RPMI7951 (cell line): ENCODE measurements at places on chromosomes 12 and 14.

- peak; percentile 86 for DNase-seq
These were observed 109.9 kb downstream of the NCOR2 start for GRCh38 chr12:124457287-124458219.

- no peak for DNase-seq
These were observed 78.1 kb upstream of the PTHLH start for GRCh38 chr12:28050606-28051005.

- DNase-seq = no peak
These were observed 18.3 kb downstream of the VWF start for GRCh38 chr12:6106218-6106617.

DNA sequence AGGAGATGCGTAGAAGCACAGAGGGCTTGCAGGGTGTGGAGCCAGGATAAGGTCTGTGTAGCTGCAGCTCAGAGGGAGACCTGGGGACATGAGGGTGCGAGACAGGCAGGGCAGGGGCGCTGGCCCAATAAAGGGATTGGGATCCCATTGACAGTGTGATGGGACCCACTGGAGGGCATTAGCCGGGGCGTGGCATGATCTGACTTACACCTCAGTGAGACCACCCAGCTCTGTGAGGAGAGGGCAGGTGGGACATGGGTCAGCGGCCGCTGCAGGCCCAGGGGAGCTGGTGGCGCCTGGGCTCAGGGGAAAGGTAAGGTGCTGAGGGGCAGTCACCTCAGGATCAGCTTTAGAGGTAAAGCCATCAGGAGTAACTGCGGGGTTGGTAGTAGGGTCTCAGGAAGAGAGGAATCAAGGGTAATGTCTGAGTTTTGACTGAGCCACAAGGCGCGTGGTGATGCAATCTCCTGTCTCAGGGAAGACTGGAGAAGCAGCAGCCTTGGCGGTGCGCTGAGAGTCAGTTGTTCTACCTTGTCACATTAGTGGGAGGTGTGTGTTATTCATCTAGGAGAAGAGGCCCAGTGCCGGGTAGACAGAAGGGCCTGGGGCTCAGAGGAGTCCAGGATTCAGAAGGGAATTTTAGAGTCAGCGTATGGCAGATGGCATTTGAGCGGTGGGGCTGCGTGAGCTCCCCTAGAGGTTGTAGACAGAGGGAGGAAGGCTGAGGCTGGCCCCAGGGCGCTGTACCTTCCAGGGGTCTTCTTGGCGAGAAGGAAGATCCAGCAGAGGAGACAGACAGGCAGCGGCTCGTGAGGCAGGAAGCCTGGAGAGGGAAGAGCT, 30.8 kb upstream of the BDKRB2 start:
- no peak for DNase-seq

DNA sequence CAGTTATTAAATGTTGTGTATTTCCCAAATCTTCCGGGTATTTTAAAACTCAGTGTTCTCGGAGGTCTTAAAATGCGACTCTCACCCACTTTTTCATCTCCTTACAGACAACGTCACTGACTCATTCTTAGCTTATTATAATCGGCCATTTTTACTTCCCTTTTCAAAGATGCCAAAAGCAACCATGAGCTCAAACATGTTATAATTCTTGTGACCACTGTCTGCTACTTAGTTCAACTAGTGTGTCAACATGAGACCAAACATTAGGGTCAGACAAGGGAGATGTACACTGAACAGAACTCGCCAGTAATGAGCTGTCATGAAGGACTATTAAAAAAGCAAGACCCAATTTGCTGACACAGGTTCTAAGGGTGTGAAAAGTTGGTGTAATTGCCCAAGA, 4.2 kb upstream of the GRIP1 start:
- no peak for DNase-seq

DNA sequence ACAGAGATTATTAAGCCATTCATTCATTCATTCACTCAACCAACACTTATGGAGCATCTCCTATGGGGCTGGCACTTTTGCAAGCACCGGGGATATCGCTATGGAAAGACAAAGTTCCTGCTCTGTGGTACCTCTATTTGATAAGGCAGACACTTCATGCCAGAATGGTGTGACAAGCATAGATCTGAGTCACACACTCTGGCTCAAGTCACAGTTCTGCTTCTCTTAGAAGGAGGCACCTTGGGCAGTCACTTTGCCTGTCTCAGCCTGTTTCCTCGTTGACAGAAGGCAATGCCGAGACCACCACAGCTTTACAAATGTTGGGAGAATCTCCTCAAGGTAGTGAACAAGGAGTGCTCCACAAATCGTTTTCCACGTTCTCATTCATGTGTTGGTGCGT, 205.2 kb downstream of the SLC41A2 start:
- no peak for DNase-seq

DNA sequence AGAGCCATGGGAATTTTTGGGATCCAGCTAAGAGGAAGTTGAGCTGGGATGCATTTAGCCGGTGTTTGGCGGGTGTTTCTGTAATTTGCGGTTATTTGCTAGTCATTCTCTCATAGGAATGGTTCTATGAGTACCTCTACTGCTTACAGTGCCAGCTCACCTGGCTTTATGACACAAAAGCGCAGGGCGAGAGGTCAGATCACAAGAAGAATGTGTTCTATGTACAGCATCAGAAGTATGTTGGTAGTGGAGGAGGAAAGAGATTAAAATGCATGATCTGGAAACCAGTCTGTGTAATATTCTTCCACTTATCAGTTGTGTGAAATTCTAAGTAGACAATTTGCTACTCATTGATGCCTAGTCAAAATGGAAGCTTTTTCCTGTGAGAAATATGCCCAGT, 173.3 kb downstream of the ADCK1 start:
- no peak for DNase-seq

DNA sequence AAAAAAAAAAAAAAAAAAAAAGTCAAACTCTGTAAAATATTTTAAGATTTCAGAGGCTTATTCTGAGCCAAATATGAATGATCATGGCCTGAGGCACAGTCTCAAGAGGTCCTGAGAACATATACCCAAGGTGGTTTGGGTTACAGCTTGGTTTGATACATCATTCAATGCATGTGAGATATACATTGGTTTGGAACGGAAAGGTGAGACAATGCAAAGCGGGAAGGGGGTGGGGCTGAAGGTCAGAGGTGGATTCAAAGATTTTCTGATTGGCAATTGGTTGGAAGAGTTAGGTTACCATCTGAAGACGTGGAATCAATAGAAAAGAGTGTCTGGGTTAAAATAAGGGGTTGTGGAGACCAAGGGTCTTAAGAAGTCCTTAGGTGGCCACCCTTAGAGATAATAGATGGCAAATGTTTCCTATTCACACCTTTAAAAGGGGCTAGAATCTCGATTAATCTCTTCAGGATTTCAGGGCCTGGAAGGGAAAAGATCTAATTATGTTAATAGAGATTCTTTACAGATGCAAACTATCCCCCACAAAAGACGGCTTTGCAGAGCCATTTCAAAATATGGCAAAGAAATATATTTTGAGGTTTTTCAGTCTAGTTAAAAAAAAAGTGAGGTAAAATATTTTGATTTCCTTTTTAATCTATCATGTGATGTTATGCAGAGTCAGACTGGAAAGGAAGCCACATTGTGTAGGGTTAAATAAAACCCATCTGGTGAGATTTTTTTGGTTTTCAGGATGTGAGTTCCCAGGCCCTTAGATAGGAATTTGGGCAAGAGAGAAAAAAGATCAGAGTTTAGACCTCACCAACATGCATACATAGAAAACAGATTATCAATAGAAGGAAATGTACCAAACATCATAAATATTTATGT, 173.8 kb upstream of the CNOT2 start:
- DNase-seq = no peak

DNA sequence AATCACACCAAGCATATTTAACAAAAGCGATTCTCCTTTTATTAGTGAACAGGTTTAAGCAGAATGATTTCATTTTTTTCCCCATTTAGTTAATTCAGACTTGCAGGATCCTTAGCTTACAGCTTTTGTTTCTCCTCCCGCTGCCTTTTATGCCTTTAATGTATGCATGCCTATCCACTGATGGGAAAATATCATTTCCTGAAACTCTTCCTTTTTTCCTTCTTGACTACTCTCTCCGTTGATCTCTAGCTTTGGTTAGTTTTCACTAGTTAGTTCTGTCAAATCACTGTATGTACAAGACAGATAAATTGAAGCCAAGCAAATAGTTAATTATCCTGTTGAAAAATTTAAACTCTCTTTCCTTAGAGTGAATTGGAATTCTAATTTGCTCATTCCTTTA, 26.3 kb downstream of the NKX2-1 start:
- no peak for DNase-seq

DNA sequence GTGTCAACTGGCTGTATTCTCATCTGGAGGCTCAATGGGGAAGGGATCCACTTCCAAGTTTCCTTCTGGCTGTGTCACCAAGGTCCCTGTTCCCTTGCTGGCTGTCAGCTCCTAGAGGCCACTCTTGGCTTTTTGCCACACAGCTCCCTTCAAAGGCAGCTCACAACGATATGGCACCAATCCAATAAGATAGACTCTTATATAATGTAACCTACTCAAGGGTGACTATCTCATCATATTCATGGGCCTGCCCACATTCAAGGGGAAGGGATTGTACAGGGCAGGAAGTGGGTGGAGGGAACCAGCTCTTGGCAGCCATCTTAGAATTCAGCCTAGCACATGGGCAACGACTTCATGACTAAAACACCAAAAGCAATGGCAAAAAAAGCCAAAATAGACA, 98.7 kb upstream of the PLXNC1 start:
- no peak for DNase-seq

DNA sequence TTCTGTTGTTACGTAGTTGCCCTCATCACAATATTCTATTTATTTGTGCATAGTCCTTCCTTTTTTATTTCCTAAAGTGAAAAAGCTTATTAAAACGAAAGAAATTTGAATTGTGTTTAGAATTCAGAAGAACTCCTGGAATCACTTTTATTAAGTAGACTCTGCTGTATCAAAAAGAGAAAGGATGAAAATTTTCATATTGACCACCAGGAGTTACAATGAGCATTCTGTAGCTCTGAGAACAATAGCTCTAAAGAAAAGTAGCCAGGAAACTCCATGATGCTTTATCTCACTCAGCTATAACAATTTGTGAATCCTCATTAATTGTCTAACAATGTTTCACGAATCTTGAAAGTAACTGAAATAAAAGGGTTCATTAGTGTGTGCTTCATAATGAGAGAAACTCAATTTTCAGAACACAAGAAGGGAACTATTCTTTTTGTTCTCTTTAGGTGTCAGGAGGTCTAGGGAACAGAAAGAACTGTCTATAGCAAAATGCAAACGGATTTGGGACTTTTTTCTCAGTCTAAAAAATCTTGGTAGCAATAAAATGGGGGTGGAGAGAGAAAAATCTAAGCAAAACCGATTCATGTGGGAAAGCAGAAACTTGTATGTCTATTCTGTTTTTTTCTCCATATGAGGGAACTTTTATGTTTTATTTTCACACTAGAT, 19.3 kb downstream of the ASCL1 start:
- DNase-seq = no peak

DNA sequence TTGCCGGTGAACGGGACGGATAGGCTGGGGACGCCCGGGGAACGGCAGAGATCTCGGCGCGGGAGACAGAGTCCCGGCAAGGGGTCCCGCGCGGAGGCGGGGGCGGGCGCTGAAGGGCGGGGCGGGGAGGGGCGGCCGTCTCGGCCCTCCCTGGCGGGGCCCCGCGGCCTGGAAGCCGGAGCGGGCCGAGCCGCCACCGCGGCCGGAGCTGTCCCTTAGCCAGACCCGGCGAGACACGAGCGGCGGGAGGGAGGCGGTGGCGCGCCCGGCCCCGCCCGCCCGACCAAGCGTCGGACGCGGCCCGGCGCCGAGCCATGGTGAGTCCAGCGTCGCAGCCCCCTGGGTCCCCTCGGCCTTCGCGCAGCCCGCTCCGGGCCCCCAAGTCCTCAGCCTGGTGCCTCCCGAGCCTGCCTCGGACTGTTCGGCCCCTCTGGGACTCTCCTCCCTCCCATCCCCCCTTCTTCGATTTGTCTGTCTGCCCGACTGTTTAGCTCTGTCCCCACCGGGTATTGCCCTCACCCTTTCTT, at the start of gene ARHGEF40:
ARHGEF40 (plus strand) TSS at position 222 of the 527 bp plus-strand sequence; CDS start at position 315, 93 bp downstream.
- peak; percentile 70 for DNase-seq

- DNase-seq = no peak
These were observed 213.8 kb upstream of the EEA1 start for GRCh38 chr12:93142881-93143280.

DNA sequence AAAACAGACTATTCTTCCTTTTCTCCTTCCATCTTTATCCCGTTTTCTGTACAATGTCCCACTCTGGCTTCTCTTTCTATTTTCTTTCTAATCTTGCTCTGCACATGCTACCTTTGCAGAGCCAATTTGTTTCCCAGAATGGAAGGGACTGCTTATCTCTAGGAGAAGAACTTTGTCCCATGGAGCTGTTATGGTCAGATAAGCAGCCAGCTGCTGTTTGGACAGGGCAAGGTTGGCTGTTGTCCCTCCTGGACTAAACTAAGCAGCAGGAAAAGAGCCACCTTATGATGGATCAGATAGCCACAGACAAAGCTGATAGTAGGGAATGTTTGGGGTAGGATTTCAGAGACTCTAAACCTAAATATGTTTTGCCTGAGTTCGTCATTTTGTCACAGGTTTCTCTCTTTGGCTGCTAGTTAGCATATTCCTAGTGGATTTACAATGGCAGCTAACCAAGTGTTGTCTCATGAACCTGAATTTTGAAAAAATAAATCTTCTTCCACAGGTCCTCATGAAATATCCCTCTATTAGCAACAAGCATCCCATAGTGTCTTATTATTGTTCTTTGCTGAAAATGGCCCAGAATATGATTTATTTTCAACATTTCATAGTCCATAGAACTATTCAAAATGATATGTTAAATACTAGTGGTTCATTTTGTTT, 262.8 kb downstream of the SLC16A7 start:
- DNase-seq = no peak

- DNase-seq = no peak
These were observed 1.0 kb downstream of the CACNA2D4 start for GRCh38 chr12:1917172-1918070.

DNA sequence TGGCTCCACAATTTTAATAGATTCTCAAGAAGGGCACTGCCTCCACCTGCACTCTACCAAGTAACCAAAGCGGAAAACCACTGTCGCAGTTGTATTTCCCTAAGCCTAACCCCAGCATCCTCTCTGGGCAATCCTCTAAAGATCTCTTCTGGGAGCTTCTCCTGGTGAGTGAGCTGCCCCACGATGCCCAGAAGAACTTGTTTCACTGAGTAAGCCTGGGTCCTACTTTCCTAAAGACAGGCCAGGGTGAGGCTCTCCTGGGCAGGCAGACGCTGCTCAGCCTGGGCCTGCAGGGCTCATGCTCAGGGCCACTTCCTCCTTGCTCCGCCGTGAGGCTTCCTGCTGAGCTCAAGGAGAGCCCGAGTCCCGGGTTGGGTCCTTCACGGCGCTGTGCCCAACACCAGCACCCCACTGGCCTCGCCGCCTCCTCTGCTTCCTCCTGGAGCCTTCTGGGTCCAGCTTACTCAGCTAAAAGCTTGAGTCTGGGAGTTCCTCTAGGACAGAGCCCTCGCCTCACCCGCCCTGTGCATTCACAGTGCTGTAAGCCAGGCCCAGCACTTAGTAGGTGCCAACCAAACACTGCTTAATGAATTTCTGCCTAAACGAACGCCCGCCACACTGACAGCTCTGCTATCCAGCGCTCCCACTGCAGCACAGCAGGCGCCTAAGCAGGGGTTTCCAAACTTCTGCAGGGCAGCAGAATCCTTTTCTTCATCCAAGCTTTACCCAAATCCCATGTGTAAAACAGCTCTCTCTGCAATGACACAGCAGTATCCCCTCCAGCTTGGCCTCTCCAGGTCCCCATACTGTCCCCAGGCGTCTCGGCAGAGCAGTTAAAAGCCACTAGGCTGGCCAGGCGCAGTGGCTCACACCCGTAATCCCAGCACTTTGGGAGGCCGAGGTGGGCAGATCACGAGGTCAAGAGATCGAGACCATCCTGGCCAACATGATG, 5.7 kb downstream of the RAB35 start:
- no peak for DNase-seq

GRCh38 chr14:55074662-55075061, 23.2 kb downstream of the MAPK1IP1L start:
- DNase-seq = no peak

- DNase-seq = peak; percentile 90
These were observed at the start of gene CRY1 for GRCh38 chr12:107093417-107094182. CRY1 (minus strand) TSS chr12:107093549; CDS start chr12:107092961, 588 bp downstream.
